ENCODE measurements at places on chromosomes 4 and X. TPM values are rescaled to one million over a fixed set of nuclear protein-coding genes. Genes with fewer than 3 reads are reported as not detected.

The P2RY4 gene
- total RNA-seq, result 0.29 TPM

The TEX13D gene
- not detected for total RNA-seq

The F8A2 gene
- not detected for total RNA-seq

The MAGEE1 gene
- 2.7 TPM for total RNA-seq

The PAGE5 gene
- total RNA-seq, result not detected

The LNX1 gene
- 9.8 TPM for total RNA-seq

The TMSB15C gene
- 3.2 TPM for total RNA-seq

The USP26 gene
- total RNA-seq, result not detected

The PCSK1N gene
- total RNA-seq, result not detected

The PAGE2B gene
- total RNA-seq, result not detected

The MTNR1A gene
- total RNA-seq, result not detected

The MMAA gene
- total RNA-seq, result 5.0 TPM

The PPP4R3C gene
- total RNA-seq, result not detected

The FAT1 gene
- 474 TPM for total RNA-seq

The TTC29 gene
- under 0.01 TPM for total RNA-seq

The RCHY1 gene
- 27.9 TPM for total RNA-seq

The FDCSP gene
- total RNA-seq, result not detected

The SUPT20HL1 gene
- total RNA-seq, result not detected

The IQCM gene
- not detected for total RNA-seq

The CUL4B gene
- total RNA-seq, result 76.0 TPM

- no peak for DNase-seq
Measured at GRCh38 chrX:57772637-57773036, 92.6 kb upstream of the NLRP2B start.

DNA sequence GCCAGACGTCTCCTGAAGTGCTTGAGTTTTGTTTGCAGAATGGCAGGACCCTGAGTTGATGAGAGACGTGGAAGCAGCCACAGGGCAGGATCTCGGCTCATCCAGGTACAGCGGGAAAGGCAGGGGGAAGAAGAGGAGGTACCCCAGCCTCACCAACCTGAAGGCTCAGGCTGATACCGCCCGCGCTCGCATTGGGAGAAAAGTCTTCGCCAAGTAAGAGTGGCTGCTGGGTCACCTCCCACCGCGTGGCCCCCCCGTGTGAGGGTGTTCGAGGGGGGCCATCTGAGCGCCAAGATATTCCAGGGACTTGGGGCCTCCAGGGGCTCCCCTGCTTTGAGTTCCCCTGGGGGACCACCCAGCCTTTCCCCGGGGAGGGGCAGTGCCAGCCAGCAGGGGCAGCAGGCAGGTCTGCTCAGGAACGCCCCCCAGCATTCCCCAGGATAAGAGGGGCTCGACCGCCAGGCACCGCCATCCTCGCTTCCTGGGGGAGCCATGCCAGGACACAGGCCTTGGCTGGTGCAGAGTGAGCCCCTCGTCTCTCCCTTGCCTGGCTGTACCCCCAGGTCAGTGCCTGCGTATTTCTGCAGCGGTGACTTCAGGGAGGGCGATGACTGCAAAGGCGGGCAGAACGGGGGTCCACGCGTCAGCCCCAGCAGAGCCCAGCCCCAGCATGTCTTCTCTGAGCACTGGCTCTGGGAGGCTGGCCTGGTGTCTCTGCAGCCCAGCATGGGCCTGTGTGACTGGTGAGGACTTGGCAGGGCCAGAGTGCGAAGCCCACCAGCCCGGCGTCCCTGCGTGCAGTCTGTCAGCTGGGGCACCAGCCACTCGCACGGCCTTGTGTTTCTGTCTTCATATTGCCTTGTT is 22.3 kb downstream of the NKX1-1 start:
- peak; percentile 75 for DNase-seq

DNA sequence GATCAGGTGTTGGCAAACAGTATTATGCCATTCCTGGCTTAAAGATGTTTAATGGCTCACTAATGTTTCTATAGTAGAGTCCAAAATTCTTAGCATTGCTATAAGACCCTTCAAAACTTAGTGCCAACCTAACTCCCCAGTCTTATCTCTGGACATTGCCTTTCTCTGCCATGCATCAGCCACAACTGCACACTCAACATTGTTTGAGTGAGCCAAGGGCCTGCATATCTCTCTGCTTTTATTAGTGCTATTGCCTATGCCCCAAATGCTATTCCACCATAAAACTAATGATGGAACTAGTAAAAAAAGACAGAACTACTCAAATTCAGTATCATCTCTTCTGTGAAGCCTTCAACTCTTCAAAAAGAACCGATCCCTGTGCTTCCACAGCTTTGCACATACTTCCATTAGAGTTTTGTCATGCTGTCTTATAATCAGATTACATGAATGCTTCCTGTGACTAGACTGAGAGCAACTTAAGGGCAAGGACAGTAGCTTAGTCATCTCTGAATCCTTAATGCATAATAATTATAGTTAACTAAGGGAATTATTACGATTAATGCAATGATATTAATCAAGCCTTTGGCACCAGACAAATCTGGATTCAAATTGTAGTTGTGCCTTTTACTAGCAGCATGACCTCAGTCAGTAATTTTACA is 53.7 kb downstream of the CHM start:
- no peak for DNase-seq

GRCh38 chr4:170698334-170698733 is 608.6 kb upstream of the AADAT start:
- no peak for DNase-seq

GRCh38 chr4:55173580-55173979 is 48.2 kb upstream of the KDR start:
- DNase-seq, result no peak

GRCh38 chr4:78346222-78346621 is 205.3 kb upstream of the ANXA3 start:
- no peak for DNase-seq

GRCh38 chr4:80407246-80407645 is 71.7 kb downstream of the CFAP299 start:
- DNase-seq, result peak; percentile 55

DNA sequence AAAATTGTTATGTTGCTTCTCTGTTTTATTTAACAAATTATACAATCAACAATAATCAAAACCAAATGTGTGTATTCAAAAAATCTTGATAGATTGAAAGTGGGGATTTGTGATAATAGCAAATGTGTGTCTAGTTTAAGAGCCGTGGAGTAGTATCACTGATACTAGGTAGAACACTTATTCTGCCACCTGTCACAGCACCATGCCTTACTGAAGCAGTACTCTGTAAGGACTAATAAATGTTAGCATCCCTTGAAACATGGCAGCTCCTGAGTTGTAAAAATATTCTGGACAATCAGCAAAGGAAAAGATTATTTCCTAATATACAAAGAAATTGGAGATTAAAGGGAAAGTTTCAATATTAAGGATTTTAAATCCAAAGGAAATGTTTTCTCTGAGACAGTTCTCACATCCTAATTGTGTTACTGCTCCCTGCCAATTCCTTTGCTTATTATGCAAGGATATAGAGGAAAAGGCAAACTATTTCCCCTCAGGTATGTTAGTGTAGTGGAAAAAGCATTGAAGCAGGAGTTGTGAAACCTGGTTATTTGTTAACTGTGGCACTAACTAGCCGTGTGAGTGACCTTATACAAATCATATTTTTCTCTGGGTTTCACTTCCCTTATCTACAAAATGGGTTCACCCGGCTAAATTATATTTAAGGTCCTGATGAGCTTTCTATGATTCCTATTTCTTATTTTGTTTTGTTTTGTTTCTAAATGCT is 303.1 kb downstream of the ARHGAP24 start:
- DNase-seq, result no peak

DNA sequence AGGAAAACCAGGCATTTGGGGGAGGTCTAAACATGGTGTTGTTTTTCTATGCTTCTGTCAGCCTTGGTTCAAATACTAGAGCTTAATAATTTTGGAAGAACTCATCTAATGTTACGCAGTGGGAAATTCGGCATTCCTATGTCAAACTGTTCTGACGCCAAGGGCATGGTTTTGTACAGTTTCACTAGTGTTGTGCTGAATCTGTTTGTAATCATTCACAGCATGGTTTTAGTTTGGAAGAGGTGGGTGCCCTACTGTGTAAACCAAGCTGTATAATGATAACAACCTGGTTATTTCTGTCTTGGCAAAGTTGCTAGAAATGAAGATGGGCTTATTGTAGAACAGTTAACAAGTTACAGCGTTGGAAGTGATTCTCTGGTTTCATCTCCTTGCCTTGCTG is 5.2 kb downstream of the DDX3X start:
- DNase-seq, result no peak

GRCh38 chr4:88720451-88721428 is 23.1 kb upstream of the NAP1L5 start:
- DNase-seq, result peak; percentile 65

- no peak for DNase-seq
Measured at GRCh38 chrX:153556767-153557166, 39.3 kb downstream of the ATP2B3 start.

- DNase-seq, result no peak
Measured at GRCh38 chr4:150061086-150061776, 17.0 kb upstream of the DCLK2 start.

- DNase-seq, result no peak
Measured at GRCh38 chr4:159178979-159179969, 76.4 kb downstream of the RAPGEF2 start.

GRCh38 chr4:26124753-26125321 is 196.0 kb upstream of the RBPJ start:
- no peak for DNase-seq

DNA sequence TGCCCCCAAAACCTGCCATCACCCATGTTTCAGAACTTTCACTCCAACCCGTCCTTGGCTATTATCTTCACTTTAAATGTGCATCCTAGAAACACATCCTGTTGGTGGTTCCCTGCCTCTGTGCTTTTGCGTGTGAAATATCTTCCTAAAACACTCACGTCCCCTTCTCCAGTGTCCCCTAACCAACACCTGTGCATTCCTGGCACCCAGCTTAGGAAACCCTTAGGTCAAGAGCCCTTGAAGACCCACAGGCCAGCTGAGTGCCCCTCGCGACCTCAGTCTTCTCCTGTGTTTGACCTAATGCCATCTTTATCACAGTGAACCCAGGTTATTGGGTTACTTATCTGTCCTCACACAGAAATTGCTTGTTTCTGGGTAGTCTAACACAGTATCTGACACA is 117.6 kb downstream of the STK32B start:
- no peak for DNase-seq

DNA sequence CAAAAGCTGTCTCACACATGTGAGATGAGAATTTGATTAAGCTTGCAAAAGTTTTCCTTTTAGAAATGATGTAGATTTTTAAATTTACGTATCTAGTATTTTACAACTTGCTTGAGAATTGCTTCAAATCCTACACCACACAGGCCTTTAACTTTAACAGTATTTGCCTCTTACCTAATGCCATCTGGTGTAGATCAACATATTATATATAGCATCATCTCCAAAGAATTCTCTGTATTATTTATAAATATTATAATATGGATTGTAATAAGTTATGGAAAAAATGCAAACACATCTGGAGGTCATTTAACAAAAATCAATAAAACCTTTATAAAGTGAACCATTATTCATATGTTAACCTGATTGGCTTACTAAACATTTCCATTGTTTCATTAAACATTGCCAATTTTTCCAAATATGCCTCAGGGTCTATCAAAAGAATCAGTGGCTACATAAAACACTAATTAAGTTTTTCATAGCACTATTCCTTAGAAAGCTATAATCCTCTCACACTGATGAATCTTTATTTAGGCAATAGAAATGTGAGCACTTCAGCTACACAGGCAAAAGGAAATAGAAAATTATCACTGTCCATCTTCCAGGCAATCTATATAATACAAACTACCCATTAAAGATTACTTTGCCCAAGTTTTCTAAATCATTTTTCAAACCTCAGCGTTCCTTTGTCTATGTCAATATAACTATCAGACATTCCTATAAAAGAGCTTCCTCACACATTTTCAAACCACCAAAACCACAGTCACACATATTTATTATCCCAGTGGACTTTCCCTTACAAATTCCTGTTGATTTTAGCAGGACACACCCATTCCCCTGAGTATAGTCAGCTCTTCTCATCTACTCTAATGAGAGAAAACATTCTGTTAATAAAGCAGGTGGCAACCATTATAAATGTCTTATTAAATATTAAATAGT is 83.5 kb upstream of the INTU start:
- no peak for DNase-seq

GRCh38 chrX:11367609-11368430 is 74.6 kb downstream of the AMELX start:
- DNase-seq, result no peak

- DNase-seq, result no peak
Measured at GRCh38 chr4:151700566-151701316, 60.1 kb downstream of the GATB start.

GRCh38 chr4:185966997-185967775 is 101.8 kb upstream of the TLR3 start:
- DNase-seq, result peak; percentile 26
